ENCODE measurements at places on chromosomes 7 and 10. TPM values are rescaled to one million over a fixed set of nuclear protein-coding genes. Genes with fewer than 3 reads are reported as not detected.

GRCh38 chr7:37956791-37957190 is 36.4 kb downstream of the EPDR1 start:
- H3K27me3 ChIP-seq = no peaks in the 10 kb centered on the region
- no peaks in the 10 kb centered on the region for H3K4me1 ChIP-seq
- no peak overlapping the region for H3K4me3 ChIP-seq
- H3K27ac ChIP-seq = no peak overlapping the region
- DNase-seq = no peak
- H3K36me3 ChIP-seq = no peaks in the 10 kb centered on the region

DNA sequence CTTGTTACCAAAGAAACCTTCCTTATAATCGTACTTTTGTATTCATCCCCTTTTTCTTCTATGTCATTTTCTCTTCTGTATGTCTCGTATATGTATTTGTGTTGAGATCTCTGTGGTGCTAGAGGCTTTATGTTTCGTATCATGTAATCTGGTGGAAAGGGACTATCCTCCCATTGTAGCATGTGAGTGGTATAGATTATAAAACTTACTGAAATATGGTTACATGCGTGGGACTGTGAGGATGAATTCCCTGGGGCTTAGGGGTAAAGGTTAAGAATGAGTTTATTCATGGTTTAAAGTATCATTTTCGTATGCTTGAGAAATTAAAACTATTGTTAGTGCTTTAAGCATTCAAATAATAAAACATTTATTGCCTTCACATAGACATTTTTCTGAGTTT is 141.9 kb downstream of the ANKRD7 start:
- H3K27ac ChIP-seq = no peak overlapping the region
- no peak for DNase-seq
- H3K36me3 ChIP-seq = no peaks in the 10 kb centered on the region
- H3K4me1 ChIP-seq = no peaks in the 10 kb centered on the region
- no peak overlapping the region for H3K4me3 ChIP-seq
- no peaks in the 10 kb centered on the region for H3K27me3 ChIP-seq

DNA sequence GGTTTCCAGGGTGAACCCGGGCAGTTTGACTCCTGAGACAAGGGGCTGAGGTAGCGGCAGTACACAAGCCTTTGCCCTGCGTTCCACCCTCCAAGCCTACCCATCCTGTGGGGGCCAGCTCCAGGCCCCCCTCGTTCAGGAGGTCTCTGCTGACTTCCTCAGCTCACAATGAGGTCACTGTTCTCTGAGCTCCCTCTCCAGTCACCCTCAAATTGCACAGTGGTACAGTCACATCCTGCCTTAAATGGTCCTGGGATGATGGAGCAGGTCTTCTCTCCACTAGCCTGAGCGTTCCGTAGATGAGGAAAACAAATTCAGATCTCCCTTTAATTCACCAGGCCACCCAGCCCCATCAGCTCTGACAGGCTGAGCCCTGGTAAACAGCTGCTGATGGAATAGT is 90.2 kb downstream of the SH3PXD2A start:
- no peak overlapping the region for H3K27ac ChIP-seq
- H3K4me1 ChIP-seq = peaks cover 5% of the 10 kb centered on the region
- DNase-seq = no peak
- no peaks in the 10 kb centered on the region for H3K36me3 ChIP-seq
- no peak overlapping the region for H3K4me3 ChIP-seq
- no peaks in the 10 kb centered on the region for H3K27me3 ChIP-seq

GRCh38 chr7:50644586-50644985 is 79.4 kb upstream of the DDC start:
- no peaks in the 10 kb centered on the region for H3K27me3 ChIP-seq
- H3K4me1 ChIP-seq = no peaks in the 10 kb centered on the region
- DNase-seq = no peak
- no peak overlapping the region for H3K4me3 ChIP-seq
- H3K36me3 ChIP-seq = peaks cover 3% of the 10 kb centered on the region

DNA sequence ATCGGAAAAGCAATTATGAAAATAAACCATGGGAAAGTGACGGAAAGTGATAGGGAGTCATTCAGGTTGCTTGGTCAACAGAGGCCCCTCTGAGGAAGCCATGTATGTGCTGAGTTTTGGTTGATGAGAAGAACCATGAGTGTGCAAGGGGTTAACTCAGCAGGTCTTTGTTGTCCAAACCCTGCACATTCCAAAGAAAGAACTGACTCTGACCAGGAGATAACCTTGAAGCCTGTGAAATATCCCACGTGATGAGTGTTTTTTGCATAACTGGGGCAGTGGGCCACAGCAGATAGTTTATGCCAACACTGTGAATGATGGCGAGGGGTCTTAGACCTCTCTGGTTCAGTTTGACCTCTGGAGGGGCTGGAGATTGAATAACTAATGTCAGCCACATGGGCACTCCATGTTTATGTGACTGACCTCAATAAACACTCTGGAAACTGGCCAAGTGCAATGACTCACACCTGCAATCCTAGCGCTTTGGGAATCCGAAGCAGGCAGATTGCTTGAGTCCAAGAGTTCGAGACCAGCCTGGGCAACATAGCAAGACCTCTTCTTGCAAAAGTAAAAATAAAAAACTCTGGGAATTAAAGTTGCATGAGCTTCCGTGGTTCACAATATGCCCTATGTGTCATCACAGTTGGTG is 154.0 kb upstream of the FOXK1 start:
- H3K27me3 ChIP-seq = no peaks in the 10 kb centered on the region
- no peaks in the 10 kb centered on the region for H3K36me3 ChIP-seq
- no peaks in the 10 kb centered on the region for H3K4me1 ChIP-seq
- H3K27ac ChIP-seq = no peak overlapping the region
- DNase-seq = no peak

DNA sequence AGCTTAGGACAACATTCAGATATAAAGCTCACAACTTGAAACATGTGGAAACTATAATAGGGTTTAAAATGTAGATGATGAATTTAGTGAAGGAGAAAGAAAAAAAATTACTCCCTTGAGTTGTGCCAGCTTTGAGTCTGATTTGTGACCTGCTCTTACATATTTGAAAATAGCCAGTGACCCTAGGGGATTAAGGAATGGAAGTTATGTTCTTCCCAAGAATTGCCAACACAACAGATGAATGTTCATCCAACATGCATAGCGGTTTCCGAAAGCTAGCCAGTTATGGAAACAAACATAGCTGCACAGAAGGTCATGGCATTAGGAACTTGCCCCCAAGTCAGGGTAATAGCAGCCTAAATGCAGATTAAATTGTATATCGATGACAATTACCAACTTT is 10.8 kb downstream of the TMEM196 start:
- H3K4me3 ChIP-seq = no peak overlapping the region
- H3K4me1 ChIP-seq = no peaks in the 10 kb centered on the region
- no peak for DNase-seq
- no peaks in the 10 kb centered on the region for H3K27me3 ChIP-seq
- no peaks in the 10 kb centered on the region for H3K36me3 ChIP-seq
- H3K27ac ChIP-seq = no peak overlapping the region

DNA sequence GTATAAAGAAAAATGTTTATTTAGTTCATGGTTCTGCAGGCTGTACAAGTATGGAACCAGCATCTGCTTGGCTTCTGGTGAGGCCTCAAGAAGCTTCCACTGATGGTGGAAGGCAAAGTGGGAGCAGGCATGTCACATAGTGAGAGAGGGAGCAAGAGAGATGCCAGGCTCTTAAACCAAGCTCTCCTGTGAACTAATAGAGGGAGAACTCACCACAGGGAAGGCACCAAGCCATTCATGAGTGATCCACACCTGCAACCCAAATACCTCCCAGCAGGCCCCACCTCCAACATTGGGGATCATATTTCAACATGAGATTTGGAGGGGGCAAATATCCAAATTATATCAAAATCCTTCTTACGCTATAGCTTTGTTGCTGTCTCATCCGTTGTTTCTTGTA is 113.1 kb downstream of the CPED1 start:
- H3K27me3 ChIP-seq = no peaks in the 10 kb centered on the region
- H3K27ac ChIP-seq = no peak overlapping the region
- no peaks in the 10 kb centered on the region for H3K4me1 ChIP-seq
- no peak overlapping the region for H3K4me3 ChIP-seq

GRCh38 chr10:66772548-66773471 is 153.0 kb upstream of the LRRTM3 start:
- H3K36me3 ChIP-seq = no peaks in the 10 kb centered on the region
- H3K4me1 ChIP-seq = no peaks in the 10 kb centered on the region
- no peak overlapping the region for H3K4me3 ChIP-seq
- H3K27me3 ChIP-seq = no peaks in the 10 kb centered on the region
- H3K27ac ChIP-seq = no peak overlapping the region

GRCh38 chr7:2198206-2198605 is 34.5 kb downstream of the MAD1L1 start:
- no peak overlapping the region for H3K27ac ChIP-seq
- no peak for DNase-seq
- no peaks in the 10 kb centered on the region for H3K36me3 ChIP-seq
- no peaks in the 10 kb centered on the region for H3K27me3 ChIP-seq
- no peak overlapping the region for H3K4me3 ChIP-seq

Gene NPM3
- total RNA-seq = 6.4 TPM

Gene HTRA1
- 218 TPM for total RNA-seq

Data from right lobe of liver (tissue), 6 donors.